Amniotic epithelial cell (primary cell): ENCODE measurements at places on chromosomes 16 and 17.

DNA sequence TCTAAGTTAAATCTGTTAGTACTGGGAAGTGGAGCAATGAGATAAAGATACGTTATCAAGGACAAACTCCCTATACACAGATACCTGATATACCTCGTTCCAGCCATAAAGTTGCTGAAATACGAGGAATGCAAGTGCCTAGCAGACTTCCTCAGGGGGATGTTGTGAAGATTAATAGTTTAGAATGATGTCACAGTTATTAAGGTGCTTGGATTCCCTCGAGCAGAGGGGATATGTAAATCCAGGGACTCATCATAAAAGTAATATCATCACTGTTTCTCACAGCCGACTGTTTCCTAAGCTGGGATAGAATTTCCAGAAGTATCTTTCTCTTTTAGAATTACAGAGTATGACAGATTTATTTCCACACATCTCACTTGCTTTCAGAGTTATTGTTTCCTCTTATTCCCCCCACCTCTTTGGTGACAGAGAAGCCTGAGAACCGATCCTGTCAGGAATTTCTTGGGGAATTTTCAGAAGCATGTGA, 28.4 kb upstream of the ZFHX3 start:
- no peak for DNase-seq

DNA sequence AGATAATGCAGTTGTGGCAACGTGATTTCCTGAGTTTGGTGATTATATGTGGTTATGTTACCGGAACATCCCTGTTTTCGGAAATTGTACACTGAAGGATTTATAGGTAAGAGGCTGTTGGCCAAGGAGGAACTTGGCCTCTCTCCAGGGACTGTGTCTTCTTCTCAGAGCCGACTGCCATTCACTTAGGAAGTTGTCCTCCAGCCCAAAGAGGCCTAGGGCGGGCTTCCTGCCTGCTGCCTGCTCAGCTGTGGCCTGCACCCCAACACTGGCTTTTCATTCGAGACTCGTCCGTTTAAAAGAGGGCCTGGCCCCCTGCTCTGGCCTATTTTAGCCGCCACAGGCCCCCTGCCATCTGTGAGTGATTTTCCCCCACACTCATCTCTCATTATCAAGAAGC, 64.3 kb downstream of the ZDHHC7 start:
- peak; percentile 92 for DNase-seq

GRCh38 chr17:39534768-39535405, 72.8 kb downstream of the NEUROD2 start:
- no peak for DNase-seq

DNA sequence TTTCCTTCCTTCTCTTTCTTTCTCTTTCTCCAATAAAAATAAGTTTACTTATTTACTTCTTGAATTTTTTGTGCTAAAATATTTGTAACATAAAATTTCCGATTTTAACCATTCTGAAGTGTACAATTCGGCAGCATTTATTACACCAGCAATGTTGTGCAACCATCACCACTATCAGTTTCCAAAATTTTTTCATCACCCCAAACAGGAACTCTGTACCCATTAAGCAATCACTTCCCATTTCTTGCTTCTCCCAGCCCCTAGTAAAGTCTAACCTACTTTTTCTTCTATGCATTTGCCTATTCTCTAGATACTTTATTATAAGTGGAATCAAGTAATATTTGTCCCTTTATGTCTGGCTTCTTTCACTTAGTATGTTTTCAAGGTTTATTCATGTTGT, 2.5 kb upstream of the HP start:
- DNase-seq = no peak

- DNase-seq = no peak
Observed at GRCh38 chr17:74135391-74136167, 67.9 kb upstream of the RPL38 start.

DNA sequence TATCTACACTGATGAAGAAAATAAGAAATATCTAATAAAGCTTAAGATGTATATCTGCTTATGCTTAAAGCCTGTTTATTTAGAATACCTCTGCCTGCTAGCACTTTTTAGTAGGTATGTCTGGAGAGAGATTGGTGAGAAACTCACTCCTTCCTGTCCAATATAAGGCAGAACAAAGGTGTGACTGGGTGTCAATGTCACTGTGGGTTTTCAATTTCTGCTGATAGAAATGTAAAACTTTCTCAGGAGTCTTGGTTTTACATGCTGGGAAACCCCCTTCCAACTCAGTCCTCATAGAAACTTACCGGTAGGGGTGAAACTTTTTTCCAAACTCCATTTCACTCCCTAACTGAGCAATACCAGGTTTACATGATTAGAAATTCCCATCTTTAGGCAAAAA, 17.8 kb upstream of the MPHOSPH6 start:
- no peak for DNase-seq

DNA sequence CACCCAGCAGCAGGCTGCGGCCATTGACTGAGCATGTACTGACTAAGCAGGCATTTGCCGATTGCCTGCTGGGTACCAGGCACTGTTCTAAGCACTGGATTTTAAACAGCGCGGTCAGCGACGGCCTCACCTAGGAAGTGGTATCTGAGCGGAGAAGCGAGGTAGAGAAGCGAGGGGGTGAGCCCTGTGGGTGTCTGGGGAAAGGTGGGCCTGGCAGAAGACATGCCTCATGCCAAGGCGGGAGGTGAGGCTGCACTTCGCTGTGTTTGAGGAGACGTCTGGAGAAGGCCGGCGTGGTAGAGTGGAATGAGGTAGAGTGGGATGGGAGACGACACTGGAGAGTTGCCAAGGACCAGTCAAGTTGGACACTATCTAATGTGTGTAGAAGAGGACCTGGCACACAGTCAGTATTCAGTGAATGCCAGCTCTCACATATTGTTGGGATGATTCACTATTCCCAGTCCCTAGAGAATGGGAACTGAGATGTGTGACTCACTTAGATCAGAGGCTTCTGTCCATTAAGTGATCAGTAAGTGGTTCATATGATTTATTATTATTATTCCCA, 14.4 kb downstream of the SYCE1L start:
- DNase-seq = peak; percentile 87

GRCh38 chr16:7550096-7550495, 217.5 kb downstream of the RBFOX1 start:
- no peak for DNase-seq

DNA sequence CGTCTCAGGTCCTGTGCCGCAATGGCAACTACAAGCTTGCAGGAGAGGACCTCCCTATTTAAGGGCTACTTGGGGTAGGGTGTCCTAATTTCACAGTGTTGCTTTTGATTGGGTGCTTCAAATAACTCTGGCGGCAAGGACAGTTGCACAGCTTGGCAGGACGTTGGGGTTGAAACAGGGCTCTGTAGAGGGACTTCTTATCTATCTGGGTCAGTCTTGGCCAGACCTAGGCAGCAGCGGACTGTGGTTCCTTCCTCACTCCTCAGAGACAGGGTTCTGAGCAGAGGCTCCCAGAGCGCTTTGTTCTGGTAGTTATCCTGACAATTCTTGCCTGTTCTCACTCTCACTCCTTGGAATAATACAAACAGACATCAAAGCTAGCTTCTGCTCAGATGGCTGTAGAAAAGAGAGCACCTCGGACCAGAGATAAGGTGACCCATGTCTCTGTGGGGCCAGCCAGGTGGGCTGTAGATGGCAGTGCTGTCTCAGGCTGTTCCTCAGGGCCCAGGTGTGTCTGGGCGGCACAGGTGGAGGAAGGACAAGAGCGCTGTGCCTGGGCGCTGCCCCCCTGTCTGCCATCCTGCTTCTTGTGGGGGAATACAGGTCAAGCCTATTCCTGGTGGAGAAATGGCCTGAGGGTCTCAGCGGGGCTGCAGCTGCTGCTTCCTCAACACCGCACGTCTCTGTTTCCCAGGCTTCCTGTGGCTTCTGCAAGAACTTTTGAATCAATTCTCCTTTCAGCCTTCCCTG, 61.0 kb downstream of the PLD6 start:
- DNase-seq = peak; percentile 17

DNA sequence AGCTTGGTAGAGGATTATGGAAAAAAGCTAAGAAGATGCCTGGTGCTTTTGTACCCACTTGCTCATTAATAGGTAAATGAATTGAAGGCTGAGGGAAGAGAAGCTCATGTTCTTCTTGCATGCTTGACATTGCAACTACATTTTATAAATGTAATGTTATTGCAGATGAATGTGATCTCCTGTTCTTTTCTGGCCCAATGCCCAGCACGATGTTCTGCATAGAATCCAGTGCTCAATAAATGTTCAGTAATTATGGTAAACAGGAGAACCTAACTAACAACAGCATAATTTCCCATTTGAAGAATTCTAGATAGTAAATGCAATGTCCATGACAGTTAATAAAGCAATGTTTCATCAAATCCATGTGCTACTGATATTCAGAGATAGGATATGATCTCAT, 638.2 kb upstream of the SOX9 start:
- no peak for DNase-seq

- DNase-seq = no peak
Observed at GRCh38 chr16:13803974-13804373, 116.0 kb upstream of the ERCC4 start.

GRCh38 chr17:81128774-81129173, 36.5 kb upstream of the PVALEF start:
- no peak for DNase-seq

- DNase-seq = no peak
Observed at GRCh38 chr16:73915935-73916334, 380.7 kb upstream of the PSMD7 start.

DNA sequence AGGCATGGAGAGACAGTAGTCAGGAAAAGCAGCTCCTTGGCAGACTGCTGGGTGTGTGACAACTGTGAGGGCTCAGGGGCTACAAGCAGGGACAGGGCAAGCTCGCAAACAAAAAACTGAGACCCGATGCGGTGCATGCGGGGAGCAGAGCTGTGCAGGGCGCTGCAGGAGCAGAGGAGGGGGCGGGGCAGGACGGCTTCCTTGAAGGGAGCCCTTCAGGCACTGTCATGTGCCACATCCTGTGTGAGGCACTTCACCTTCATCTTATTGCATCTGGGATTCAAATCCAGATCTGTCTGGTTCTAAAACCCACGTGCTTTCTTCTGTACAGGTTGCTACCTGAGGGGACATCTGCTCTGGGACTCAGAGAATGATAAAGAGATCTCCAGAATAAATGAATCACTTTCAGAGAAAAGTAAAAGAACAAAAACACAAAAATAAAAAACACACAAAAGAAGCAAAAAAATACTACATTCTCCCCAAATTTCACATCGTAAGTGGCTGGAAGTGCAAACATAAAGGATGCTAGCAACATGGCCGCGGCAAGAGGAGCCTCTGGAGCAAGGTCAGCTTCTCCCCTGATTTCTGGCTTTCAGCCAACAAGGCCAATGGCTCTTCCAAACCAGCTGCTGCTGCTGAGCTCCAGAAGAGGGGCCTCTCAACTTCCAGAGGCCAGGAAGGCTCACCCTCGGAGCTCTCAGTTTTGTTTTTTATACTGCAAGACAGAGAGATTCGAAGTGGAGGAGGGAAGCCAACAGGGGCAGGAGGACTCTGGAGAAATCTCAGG, 14.2 kb downstream of the LYRM9 start:
- no peak for DNase-seq

DNA sequence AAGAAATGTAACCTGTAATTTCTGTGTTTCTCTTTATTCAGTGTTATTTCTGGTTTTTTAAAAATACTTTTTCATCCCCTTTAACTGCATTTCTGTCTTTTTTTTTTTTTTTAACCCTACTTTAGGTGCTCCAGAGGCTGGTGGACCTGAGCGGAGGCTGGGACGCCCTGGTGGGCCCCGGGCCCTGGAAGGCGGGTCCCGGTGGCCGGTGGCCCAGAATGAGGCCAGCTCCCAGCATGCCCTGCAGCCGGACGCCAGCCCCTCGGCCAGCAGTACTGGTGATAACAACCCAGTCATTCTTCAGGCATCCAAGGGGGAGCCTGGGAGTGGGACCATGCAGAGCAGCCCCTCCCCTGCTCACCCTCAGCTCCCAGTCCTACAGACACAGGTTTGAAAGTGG, 1.5 kb downstream of the SRCAP start:
- peak; percentile 81 for DNase-seq

- DNase-seq = no peak
Observed at GRCh38 chr16:50354629-50355456, 13.9 kb downstream of the BRD7 start.

GRCh38 chr16:75931043-75931442, 204.8 kb upstream of the CPHXL start:
- DNase-seq = peak; percentile 98

DNA sequence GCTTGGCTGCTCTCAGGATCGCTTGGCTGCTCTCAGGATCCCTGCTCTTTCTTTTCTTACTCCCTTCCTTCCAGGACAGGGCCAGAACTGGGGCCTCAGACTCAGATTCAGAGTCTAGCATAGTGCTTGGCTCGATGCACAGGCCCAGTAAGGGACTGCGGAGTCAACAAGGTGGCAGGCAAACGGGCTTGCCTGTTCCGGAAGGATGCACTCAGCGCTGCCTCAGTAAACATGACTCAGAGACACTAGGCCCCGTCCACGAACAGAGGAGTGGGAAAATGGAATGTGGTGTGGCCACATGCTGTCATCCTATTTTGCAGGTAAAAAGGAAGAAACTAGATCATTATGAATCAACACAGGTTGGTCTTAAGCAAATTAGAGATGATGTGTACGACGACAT, 9.8 kb downstream of the SPHK1 start:
- no peak for DNase-seq

DNA sequence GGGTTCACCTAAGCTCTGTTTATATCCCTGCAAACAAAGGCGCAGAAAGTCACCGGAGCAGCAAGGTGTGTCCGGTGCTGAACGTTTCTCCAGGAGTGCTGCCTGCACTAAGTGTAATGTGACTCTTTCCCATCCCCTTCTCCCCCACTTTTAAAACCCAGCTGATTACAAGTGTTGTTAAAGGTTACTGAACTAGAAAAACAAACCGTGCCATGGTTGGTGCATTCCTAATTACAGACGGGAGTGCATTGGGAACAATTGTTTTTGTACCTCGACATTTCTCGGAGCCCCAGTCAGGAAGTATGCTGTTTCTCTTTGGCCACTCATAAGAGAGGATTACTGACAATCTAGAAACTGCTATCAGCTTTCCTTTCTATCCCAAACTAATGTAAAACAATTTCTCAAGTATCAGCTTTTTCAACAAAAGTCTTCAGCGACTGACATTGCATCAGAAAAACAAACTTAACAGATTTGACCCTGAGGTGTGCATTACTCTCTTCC, 441.0 kb upstream of the SALL1 start:
- DNase-seq = no peak
